ENCODE measurements at places on chromosomes 12 and 14.

DNA sequence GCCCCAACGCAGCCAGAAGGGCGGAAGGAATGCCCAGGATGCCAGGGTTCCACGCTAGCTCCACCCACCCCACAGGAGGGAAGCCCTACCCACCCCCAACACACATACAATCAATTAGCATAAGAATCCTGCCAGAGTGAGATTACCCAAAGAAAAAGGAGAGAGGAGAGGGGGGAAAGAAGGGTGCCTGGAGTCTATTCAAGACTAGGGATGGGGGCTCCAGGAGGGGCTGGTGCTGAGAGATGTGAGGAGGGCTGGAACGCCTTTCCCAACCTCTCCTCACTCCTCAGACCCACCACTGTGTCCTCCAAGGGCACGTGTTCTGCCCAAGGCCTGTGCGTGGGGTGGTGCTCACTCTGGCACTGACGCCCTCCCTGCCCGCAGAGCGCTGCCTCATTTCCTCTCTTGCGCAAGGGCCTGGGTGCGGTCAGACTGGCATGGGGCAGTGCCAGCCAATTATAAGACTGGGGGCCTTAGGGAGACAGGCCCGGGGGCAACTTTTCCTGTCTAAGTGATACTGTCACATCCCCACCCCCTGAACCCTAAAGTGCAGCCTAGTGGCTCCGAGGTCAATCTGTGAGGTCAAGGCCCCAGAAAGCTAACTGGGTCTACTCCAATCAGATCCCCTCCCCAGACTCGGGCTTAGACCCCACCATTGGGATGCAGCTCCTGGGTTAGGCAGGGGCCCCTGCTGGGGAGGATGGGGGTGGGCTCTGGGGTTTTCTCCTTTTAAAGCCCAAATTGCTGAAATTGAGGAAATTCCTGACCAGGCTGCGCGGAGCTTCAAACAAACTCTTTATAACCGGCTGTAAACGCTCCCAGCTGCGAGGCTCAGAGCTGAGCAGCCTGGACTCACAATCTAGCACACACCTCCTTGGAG lies 10.2 kb upstream of the ITGB7 start:
- no peak for DNase-seq

- no peak for DNase-seq
Observed at GRCh38 chr14:32426586-32427388, 97.7 kb downstream of the AKAP6 start.

DNA sequence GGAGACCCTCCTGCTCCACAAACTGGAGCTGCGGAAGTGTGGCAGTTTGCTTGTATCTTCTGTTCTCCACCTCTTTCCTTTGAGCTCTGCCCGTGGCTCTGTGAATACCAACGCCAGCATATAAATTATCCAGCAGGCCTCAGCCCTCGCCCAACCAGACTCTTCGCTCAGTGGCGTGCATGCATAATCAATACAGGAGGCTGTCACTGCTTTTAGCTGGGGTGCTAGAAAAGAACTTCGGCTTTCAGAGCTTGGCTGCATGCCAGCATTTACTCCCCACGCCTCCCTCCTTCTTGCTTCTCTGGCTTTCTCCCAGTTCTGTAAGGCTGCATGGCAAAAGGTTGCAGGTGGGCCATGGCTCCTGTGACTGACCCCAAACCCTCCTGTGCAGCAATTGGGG lies 26.9 kb downstream of the NRXN3 start:
- no peak for DNase-seq

DNA sequence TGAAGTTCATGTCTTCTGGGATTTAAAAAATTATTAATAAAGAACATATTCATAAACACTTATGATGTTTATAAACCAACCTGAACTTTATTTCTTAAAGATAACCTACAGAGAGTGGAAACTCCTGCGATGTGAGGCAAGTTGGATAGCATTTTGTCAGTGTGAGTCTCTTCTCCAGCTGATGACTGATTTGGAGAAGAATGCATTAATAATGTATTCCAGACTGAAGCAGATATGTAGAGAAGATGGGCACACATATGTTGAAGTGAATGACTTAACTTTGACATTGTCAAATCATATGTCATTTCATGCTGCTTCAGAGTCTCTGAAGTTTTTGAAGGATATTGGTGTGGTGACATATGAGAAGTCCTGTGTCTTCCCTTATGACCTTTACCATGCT lies 7.3 kb downstream of the HELB start:
- DNase-seq: no peak

DNA sequence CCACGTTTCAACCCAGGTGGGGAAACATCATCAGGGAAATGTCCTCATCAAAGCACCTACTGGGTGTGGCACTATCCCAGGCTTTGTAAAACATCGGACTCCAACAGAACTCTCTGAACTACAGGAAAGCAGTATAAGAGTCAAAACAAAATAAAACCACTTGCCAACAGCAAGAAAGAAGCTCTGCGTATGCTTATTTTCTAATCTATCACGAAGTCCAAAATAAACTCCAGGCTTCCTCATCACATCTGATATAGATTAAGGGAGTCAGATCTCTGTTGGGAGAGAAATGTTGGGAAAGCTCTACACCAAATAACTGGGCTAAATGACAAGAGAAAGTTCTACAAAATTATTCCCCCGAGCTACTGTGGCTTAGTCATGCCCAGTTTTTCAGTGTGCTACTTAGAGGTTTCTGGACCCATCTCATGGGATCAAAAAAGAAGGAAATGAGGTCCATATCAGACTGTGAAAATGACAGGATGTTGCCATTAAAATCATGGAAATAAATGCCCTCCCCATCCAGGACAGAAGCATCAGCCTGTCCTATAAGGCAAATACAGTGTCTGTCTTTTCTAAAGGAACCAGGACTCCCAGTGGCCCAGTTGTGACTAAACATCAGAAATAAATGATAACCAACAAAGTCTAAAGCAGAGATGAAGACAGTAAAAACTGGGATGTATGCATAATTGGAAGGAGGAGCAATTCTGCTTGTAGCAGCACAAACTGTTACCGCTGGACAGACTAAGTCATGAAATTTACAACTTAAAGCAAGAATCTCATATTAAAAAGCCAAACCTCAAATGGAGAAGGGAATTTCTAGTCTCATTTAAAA lies 149.5 kb downstream of the STXBP6 start:
- peak; percentile 81 for DNase-seq

DNA sequence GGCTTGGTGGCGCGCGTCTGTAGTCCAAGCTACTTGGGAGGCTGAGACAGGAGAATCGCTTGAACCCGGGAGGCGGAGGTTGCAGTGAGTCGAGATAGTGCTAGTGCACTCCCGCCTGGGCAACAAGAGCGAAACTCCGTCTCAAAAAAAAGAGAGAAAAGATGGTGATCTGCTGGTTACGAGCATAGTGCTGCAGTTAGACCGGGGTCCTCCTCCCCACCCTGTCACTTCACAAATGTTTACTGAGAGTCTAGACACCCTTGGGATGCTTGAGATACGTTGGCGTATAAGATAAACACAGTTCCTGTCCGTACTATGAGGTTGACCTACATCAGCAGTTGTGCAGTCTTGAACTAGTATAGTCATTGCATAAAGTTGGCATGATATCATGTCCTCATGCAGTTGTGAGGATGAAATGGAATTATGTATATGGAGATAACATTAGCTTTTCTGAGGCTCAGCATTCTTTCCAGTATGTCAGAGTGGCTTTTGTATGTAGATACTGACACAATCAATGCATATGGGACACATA lies 787 bp downstream of the ACAD10 start:
- DNase-seq: no peak

- no peak for DNase-seq
Observed at GRCh38 chr12:16271062-16271461, 6.4 kb downstream of the SLC15A5 start.

GRCh38 chr14:104424406-104425072 lies 155.0 kb upstream of the C14orf180 start:
- DNase-seq: no peak

DNA sequence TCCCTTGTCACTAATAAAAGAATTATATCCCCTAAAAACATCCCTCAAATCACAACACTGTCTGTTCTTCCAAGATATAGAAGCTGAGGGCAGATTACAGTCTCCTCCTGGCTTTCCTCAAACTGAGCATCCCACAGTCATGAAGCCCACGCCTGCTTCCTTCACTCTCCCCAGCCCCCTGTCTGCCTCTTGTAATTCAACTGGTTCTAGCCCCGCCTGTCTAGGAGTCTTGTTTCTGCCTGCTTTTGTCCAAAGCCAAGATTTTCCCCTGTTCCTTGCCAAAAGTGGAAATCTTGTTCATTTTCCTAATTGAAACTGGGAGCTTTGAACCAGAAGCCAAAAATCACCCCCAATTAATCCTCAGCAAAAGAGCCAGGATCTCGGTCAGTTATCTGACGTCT lies 35.9 kb upstream of the PWP1 start:
- no peak for DNase-seq

DNA sequence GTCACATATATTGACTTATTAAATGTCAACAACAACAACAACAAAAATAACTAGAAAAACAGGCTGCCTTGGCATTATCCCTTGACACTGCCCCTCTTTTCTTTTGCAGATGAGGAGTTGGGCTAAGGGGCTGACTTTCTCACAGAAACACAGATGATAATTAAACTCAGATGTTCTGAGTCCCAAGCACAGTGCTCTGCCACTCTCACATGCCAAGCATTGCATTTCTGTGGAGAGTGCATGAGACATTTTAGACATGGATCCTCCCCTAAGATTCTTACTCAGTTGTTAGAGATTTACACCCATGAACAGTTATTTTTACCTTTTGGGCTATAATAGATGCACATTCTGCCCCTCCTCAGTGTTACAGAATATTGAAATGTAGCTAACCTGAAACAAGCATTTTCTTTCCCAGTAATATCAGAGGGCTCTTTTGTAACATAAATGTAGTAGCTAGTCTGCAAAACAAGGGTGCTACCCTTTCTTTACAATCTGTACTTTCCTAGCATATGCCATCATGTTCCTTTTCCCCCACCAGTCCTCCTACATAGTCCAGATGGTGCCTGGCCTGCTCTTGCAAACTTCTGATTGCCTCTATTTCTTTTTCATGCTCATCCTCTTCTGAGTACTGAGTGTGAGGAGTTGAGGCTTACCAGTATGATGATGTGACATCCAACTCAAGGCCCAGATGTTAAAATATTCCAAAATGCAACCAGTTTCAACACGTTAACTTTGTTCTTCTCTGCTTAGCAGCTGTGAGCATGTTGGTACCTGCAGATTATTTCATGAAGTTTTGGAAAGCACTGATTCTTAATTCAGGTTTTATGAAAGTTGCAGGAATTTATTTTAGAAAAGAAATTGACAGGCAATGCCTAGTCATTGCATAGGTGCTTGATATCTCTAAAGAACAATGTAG lies 125.0 kb upstream of the ATP2B1 start:
- peak; percentile 30 for DNase-seq

DNA sequence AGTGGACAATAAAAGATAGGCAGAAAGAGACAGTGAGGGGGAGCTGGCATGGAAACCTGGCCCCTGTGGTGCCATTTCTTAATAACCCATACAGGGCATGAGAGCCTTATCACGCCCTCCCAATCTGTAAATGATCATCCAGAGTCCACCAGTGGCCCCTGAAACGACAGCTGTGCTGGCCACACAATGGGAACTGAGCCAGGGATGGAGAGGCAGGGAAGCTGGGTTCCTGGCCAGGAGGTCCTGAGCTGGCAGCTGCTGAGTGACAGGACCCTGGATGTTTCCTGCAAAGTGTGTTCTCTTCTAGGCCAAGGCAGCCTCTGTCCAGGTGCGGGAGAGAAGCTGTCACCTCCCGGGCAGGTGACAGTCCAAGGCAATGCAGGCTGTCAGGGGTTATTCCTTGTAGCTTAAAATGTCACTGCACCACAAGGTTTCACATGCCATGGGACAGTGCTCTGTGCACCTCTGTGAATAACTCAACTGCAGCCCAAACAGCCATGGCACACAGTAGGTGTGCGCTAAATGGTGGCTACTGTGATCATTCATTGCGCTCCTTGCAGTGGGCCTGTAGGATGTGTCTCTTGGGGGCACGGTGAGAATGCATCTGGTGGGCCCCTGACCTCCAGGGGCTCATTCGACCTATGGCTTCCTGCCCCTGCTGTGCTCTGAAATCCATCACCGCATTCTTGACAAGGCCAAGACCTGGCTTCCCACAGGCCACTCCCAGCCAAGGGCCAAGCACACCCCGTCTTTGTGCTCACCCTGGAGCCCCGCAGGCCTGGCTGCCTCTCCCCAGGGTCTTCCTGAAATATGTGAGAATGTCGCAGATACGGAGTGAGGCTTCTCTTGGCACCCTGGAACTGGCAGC lies 46.3 kb upstream of the BCL11B start:
- no peak for DNase-seq

GRCh38 chr14:68781161-68782021 lies 11.5 kb downstream of the ZFP36L1 start:
- no peak for DNase-seq

- no peak for DNase-seq
Observed at GRCh38 chr14:101767618-101768362, 6.3 kb downstream of the PPP2R5C start.

- DNase-seq: no peak
Observed at GRCh38 chr14:92644171-92644969, 104.1 kb downstream of the LGMN start.

- DNase-seq: no peak
Observed at GRCh38 chr14:58770491-58770982, 132.8 kb downstream of the DACT1 start.

DNA sequence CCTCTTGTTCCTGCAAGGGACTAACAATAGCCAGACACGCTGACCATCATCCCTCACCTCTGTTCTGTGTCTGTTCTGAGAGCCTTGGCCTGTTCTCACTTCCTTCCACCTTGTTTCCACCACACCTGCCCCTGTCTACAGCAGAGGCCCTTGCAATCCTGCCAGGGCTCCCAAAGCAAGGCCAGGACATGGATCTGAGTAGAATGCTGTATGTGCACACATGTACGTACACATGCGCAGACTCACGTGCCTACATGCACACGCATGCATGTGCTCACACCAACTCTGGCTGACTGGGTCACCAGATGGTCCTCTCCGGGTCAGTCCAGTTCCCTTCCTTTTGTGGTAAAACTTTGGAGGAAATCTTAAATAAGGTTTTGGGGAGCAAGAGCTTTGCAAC lies 133.0 kb upstream of the C14orf180 start:
- DNase-seq: no peak

DNA sequence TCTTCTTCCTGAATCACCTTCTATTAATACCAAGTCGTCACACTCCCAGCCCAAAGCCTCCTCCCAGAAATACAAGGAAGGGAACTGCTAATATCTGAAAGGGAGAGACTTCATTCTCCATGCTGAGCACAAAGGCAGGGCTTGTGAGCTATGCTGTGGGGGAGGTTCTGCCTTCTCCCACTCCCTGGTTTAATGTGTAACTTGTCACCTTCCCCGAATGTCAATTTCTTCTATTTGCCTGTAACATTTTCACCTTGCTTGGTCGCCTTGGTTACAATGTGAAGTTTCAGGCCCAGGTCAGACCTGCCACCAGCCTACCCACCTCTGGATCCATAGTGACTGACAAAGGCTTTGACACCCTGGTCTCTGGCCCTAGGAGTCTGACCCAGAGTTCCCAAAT lies 82.0 kb upstream of the ESRRB start:
- DNase-seq: no peak

GRCh38 chr12:85821206-85821605 lies 15.0 kb downstream of the RASSF9 start:
- no peak for DNase-seq
